ENCODE measurements at places on chromosomes 2 and 18.

GRCh38 chr2:172426635-172427255 lies 641 bp upstream of the ITGA6 start:
- no peak for DNase-seq

GRCh38 chr18:3380384-3380961 lies 69.5 kb upstream of the TGIF1 start:
- no peak for DNase-seq

- no peak for DNase-seq
Measured at GRCh38 chr2:39546409-39546808, 109.3 kb upstream of the MAP4K3 start.

- DNase-seq, result no peak
Measured at GRCh38 chr2:55014962-55015939, 35.0 kb downstream of the RTN4 start.

GRCh38 chr2:101566632-101567228 lies 91.8 kb upstream of the RFX8 start:
- no peak for DNase-seq

- DNase-seq, result no peak
Measured at GRCh38 chr2:109417701-109418335, 195.9 kb downstream of the SEPTIN10 start.

DNA sequence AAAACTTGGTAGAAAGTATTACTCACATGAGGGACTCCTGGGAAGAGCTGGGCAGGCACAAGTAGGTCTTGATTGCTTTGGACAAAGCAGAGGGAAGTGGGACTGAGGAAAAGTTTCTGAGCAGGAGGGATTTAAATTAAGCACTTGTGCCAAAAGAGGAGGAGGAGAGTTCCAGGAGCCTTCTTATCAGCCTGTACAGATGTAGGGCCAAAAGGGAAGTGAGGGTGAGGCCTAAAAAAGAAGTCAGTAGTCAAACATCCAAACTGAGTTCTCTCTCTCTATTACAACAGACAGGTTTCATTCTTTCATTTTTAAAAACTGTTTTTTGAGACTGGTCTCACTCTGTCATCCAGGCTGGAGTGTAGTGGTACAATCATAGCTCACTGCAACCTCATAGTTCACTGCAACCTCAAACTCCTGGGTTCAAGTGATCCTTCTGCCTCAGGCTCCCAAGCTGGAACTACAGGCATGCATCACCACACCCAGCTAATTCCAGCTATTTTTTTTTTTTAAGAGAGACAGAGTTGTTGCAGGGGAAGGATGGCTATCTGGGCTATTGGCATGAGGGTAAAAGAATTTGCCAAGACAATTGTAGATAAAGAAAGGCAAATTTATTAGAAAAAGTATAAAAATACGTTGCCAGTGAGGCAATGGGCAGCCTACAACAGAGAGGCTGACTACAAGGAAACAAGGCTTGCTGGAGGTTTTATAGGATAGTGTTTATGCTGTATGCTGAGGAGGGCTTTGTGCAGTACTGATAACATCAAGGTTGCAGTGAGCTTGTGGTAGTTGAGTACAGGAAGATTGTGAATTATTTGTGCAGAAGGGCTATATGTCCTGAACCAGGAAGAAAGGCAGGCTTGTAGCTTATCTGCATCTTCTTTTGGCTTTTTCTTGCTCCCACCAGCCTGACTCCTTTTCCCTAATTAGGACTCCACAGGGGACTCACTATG lies 29.0 kb downstream of the CFAP210 start:
- no peak for DNase-seq

- no peak for DNase-seq
Measured at GRCh38 chr2:135203944-135204343, 151.9 kb downstream of the RAB3GAP1 start.

GRCh38 chr2:20578266-20578894 lies 72.5 kb downstream of the HS1BP3 start:
- no peak for DNase-seq

DNA sequence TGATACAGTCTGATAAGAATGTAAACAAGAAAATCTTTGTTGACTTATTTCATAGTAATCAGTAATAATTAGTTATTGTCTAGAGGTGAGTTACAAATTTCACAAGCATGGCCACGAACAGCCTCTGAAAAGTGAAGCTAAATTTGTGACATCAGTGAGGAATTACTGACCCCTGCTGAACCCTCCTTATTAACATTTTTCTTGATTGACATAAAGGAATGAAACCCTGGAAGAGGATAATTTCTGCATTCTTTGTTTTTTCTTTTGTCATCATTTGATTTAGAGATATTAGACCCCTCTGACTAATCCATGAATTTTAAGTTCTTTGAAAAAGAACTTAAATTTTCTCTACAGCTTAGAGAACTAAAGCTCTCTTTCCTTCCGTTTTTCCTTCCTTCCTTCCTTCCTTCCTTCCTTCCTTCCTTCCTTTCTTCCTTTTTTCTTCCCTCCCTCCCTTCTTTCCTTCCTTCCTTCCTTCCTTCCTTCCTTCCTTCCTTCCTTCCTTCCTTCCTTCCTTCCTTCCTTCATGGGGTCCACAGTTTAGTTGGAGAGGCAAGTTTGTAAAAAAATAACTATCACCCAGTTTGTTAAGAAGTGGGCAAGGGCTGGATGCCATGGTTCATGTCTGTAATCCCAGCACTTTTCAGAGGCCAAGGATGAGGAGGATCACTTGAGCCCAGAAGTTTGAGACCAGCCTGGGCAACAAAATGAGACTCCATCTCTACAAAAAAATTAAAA lies 387.0 kb downstream of the MTX2 start:
- DNase-seq, result no peak

DNA sequence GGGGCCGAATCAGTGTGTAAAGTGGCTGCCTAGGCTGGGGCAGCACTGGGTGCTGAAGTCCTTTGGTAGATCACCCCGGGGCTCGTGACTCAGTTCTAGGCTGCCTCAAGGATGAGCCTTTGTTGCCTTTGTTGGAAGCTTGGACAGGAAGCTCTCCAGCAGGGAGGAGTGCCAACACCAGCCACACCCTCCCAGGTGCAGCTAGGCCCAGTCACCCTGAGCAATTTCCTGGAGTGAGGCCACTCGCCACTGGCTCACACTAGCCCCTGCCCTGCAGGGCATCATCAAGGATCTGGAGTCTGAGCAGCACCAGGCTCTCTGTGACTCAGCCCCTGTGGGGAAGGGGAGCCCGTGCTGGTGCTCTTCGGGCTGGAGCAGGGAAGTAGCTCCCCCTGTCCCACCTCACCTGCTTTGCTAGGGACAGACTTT lies 6.7 kb upstream of the SDC1 start:
- DNase-seq, result no peak
